SW 1271 (cell line): ENCODE measurements at places on chromosomes 6 and 20.

- no peak for DNase-seq
These were observed 164.2 kb upstream of the TNFAIP3 start for GRCh38 chr6:137702791-137703424.

GRCh38 chr20:63457737-63458136 is 14.7 kb downstream of the KCNQ2 start:
- peak; percentile 26 for DNase-seq

- DNase-seq, result peak; percentile 21
These were observed 6.9 kb upstream of the HELZ2 start for GRCh38 chr20:63580796-63581461.

DNA sequence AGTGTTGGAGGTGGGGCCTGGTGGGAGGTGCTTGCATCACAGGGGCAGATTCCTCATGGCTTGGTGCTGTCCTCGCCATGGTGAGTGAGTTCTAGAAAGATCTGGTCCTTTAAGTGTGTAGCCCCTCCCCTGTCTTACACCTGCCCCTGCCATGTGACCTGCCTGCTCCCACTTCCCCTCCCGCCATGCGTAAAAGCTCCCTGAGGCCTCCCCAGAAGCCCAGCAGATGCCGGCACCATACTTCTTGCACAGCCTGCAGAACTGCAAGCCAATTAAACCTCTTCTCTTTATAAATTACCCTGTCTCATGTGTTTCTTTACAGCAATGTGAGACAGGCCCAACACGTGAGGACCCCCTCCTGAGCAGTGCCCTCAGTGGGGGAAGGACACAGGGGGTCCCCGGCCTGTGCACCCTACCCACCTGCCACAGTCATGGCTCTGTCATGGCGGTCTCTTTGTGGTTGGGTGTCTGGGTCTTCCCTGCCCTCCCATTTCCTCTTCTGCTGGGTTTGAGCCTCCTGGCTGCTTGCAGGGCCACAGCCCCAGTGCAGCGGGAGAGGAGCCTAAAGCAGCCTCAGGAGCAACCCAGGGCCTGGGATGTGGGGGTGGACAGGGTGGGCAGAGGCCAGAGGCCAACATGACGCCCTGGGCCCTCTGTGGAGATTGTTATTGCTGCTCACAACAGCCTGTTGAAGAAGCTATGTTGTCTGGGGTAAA is 87.2 kb upstream of the QKI start:
- DNase-seq, result no peak

DNA sequence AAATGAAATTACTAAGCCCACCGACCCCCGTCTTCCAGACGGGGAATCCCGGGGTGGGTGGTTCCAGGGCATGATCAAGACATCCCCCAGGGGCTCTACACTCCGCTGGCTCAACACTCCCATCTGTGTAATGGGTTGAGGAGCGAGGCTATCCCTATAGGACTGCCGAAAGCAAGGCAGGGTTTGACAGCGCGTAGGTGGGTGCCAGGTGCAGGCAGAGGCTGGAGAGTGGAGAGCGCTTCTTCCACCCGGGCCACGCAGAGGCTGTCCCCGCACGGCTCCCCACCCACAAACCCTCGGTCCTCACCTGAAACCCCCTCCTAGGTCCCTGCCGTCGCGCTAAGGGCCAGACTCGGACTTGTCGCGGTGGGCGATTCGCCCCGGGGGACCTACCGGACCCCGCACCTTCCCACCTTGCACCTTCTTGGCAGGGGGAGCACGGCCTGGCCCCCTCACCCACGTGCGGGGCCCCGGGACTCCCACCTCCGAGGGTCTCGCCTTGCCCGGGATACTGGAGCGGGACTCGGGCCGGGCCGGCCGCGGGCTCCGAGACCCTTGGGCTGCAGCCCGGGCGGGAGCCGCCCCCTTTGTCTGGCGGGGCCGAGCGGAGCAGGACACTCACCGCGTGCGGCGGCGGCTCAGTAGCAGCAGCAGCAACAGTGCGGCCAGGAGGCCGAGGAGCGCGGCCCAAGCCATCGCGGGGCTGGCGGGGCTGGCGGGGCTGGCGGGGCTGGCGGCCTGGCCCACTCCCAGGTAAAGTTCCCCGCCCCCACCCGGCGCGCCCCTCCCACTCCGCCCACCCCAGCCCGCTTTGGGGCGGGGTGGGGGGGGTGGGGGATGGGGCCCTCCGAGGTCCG is at the start of gene PTGIS:
Gene PTGIS, minus strand, starts transcription at position 717 of the 857 bp plus-strand sequence. Its CDS starts 21 bp downstream, at position 696.
- no peak for DNase-seq

- DNase-seq, result no peak
These were observed 16.9 kb downstream of the SYTL3 start for GRCh38 chr6:158666628-158667359.

DNA sequence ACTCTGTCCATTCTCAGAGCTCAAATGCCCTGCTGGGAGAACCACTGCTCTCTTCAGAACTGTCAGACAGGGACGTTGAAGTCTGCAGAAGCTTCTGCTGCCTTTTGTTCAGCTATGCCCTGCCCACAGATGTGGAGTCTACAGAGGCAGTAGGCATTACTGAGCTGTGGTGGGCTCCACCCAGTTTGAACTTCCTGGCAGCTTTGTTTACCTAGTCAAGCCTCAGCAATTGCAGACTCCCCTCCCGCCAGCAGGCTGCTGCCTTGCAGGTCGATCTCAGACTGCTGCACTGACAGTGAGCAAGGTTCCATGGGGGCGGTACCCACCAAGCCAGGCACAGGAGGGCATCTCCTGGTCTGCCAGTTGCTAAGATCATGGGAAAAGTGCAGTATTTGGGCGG is 21.8 kb upstream of the UFL1 start:
- DNase-seq, result no peak

GRCh38 chr20:43766385-43766784 is 39.6 kb upstream of the GTSF1L start:
- DNase-seq, result no peak

DNA sequence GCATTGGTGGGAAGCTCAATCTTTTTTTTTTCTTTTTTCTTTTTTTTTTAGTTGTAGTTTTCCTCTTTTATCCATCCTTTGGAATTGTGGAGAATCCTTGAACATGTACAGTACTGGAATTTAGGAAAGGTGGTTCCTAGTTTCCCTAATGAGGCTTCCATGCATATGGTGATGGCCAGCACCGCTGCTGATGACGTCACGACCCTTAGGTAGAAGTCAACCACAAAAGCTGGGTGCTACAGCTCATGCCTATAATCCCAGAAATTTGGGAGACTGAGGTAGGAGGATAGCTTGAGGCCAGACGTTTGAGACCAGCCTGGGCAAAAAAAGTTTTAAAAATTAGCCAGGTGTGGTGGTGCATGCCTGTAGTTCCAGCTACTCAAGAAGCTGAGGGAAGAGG is 79.3 kb upstream of the SOX4 start:
- no peak for DNase-seq

- no peak for DNase-seq
These were observed 57.3 kb downstream of the EYA2 start for GRCh38 chr20:46951840-46952497.

DNA sequence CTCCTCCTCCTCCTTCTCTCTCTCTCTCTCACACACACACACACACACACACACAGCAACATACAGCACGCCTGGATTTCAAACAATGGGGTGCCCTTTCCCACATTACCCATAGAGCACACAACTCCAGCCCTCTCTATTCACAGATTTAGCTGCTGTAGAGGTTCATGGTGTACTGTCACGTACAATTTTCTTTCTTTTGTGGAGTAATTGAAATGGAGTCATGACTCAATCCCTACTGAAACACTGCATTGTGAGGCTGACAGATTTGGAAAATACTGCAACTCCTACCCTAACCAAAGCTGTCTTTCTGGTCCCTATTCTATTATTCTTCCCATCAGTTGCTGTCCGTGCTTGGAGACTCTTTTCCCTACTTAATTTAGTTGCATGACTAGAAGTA is 166.9 kb downstream of the EDN1 start:
- no peak for DNase-seq

- DNase-seq, result no peak
These were observed 14.4 kb downstream of the SLC2A4RG start for GRCh38 chr20:63754008-63754407.
